Suprapubic skin (tissue), 4 donors: ENCODE measurements at places on chromosomes 6 and 20. TPM values are rescaled to one million over a fixed set of nuclear protein-coding genes. Genes with fewer than 3 reads are reported as not detected.

DNA sequence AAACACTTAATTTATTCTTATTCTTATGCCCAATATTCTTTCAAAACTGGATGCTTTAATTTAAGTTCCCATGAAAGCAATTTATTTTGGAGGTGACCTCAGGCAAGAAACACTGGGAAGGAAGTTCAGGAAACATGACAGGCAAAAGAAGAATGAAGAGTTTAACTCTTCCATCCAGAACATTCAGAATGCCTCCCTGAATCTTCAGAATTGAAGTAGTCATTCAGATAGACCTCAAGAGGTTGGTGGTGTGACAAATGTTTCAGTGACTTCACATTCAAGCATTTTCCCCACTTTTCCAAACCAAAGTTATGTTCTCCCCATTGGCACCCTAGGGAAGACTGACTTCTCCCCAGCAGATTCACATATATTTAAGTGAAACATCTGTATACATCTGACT, 110.5 kb downstream of the HAO1 start:
- no peak for DNase-seq

CDC5L gene
- total RNA-seq, result 15.2 TPM

DNA sequence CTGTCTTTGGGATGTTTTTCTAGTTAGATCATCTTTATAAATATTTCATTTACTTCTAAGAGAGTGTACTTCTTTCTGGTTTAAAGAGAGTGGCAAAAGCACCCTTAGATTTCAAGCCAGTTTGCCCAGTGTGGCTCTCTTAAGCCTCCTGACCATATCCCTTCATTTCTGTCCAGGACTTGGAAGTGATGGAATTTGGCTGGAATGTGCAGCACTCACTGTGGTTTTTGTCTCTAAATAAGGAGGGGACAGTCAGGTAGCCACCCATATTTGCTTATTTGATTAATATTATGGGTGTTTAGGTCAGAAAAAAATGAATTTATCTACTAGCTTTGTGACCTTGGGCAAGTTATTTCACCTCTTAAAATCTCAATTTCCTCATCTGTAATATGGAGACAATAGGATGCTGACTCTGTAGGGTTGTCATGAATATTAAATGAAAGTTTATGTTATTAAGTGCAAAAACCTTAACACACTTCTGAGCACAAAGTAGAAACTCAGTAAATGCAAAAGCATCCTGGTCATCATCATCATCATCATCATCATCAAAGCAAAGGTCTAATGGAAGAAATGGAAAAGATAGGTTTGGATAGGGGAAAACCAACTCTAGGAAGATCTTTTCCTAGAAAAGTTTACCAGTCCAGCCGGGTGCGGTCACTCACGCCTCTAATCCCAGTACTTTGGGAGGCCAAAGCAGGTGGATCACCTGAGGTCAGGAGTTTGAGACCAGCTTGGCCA, 3.1 kb downstream of the CRYBG1 start:
- no peak for DNase-seq

DNA sequence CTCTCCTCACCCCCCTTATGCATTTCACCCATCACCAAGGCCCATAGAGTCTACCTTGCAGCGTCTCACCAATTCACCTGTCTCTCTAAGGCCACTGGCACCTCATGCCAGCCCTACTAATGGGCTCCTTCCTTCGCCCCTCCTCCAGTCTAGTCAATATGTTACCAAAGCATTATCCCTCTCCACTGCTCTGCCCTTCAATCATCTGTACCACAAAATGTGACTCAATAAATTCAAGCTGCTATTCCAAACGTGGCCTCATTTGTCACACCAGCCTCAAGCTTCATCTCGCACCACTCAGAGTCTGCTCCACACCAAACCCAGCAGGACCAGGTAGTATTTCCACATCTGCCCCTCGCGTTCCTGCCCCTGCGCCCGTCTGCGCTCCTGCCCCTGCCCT, 21.8 kb upstream of the RPS6KA2 start:
- DNase-seq, result no peak

TRIM15 gene
- total RNA-seq, result 0.34 TPM

GRCh38 chr6:36826520-36827227, 12.6 kb downstream of the CPNE5 start:
- no peak for DNase-seq

GRCh38 chr6:161400671-161401070, 126.8 kb upstream of the AGPAT4 start:
- no peak for DNase-seq

DNA sequence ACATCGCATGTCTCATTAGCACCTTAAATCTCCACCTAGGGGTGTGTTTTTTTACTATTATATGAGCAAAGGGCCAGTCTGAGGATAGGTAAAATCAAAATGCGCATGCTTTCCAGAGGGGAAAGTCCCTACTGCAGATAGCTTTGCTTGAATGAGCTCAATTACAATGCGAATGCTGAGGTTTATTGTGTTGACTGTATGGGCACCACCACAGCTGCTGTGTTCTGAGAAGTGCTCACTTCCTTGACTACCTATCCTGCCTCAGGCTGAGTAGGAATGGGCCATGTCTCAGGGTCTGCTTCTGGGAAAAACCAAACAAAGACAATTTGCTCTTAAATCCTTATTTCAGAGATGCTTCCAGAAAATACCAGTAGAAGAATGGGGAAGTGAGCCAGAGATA, 36.6 kb downstream of the MOCS1 start:
- DNase-seq, result no peak

- DNase-seq, result no peak
Observed at GRCh38 chr6:47308552-47309290, 984 bp downstream of the TNFRSF21 start.

- DNase-seq, result no peak
Observed at GRCh38 chr6:8087870-8088754, 14.2 kb downstream of the EEF1E1 start.

GRCh38 chr20:25291432-25292133, 43.7 kb downstream of the PYGB start:
- no peak for DNase-seq

DNA sequence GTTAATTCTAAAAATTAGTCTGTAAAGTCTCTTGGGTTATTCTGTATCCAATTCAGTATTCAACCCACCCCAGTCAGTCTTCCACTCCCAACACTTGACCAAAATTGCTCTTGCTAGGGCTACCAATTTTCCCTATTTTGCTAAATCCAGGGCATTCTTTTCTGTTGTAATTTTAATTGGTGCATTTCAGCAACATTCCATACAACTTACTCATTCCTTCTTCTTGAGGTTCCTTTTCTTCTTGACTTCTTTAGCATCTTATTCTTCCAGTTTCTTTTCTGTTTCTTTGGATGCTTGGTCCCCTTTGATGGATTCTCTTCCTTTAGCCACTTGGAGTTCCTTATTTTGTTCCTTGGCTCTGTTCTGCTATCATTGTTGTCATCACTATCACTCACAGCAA, 11.2 kb upstream of the GRM1 start:
- no peak for DNase-seq

DNA sequence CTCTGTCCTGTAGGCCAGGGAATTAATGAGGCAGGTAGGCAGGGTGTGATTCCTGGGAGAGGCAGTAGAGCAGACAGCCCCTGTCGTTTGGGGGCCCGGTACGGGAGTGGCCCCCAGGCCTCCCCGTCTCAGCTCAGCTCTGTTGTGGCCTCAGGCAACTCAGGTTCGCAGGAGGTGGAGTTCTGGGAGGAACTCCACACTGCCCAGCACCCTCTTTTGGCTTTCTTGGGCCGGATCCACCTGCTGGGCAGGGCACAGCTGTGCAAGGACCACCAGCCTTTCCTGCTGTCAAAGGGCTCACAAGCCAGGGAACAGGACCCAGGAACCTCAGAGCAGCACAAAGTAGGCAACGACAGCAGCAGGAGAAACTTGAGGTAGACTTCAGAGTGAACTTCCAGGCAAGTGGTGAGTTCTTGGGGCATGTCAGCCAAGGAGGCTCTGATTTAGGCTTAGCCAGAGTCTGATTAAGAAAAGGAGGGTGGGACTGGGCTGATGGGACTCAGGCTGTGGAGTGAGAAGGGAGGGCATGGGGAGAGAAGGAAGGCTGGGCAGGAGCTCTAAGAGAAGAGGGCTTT, 36.9 kb downstream of the RAB44 start:
- DNase-seq, result no peak

DNA sequence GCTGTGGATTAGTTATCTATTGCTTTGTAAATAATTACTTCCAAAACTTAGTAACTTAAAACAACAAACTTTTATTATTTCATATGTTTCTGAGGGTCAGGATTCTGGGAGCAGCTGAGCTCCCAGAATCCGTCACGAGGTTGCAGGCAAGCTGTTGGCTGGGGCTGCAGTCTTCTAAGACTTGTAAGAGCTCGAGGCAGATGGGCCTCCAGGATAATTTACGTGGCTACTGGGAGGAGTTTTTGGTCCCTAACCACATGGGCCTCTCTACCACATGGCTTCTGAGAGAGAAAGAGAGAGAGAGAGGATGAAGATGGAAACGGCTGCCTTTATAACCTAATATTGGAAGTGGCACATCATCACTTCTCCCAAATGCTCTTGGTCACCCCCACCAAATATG, 64.9 kb upstream of the SULF2 start:
- no peak for DNase-seq

LYRM4 gene
- total RNA-seq, result 37.5 TPM

GRCh38 chr6:13924146-13924948, 405 bp upstream of the RNF182 start:
- no peak for DNase-seq

DNA sequence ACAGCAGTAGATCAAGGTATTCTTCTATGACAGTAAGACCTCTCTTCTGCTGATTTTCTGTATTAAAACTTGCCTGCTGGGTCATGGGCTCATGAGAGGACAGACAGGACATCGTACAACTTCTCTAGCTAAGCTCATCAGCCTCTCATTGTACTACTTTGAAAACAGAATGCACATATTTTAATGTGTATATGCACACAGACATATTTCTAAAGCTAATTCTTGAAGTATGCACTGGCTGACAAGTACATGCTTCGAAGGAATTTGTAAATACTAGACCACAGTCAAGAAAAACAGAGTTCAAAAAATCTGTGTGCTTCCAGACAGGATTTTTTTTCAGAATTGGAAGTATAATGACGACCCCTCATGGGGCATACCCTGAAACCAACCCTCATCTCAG, 81.7 kb upstream of the CD83 start:
- DNase-seq, result no peak

- DNase-seq, result no peak
Observed at GRCh38 chr6:152404936-152405595, 232.1 kb downstream of the SYNE1 start.

DNA sequence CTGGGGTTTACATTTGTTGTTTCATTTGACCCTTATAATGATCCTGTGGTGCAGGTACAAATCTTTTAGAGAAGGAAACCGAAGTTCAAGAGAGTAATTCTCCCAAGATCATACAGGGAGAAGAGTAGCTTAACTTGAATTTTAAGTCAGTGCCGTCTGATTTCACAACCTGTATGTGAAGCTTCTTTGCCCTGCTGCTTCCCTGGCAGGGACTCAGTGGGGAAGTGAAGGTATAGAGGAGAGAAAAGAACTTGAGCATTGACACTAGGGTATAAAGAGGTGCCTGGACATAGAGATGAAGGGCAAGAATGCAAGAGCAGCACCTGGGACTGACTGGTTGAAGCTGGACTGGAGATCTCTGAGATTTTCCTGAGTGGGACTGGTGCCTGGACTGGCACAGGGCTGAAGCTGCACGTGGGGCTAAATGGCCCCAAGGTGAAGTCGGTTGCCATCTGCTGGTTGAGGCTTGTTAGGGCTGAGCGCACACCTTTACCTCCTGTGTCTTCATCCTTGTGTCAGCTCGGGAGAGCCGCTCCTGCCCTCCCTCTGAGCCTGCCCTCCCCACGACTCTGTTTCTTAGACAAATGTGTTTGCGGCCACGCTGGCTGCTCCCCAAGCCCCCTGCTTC, 41.8 kb downstream of the FARS2 start:
- DNase-seq, result no peak

DNA sequence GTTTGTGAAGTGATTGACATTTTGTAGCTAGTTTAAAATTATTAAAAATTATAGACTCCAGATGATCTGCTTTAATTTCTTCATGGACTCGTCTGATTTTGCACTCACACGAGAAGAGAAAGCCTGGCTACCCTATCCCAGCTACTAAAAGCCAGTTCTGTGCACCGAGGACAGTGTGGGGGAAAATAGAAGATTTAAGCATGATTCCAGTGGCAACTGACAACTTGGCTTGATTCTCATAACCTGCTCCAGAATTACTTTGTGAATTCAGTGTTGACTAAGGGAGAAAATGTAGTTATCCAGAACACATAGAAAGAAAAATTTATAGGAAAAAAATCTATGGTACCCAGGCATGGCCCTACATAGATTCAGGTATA, 88.7 kb downstream of the SNAP25 start:
- DNase-seq, result no peak

GRCh38 chr20:8166730-8167129, 34.7 kb downstream of the PLCB1 start:
- DNase-seq, result no peak

DNA sequence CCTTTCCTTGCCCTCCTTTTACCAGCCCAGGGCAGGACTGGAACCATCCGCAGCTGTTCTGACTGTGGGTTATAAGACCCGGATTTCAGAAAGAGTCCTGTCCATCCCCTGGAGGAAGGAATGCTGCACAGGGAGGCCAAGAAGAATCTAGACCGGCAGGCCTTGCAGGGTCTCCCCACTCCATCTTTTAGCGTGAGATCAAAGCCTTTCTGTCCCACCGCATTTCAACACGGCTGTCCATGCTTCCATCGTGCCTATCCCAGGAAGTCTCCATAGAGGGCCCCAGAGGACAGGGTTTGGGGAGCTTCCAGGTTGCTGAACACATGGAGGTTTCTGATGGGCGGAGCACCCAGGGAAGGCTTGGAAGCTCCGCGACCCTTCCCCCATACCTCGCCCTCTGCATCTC, 79.3 kb upstream of the AGPAT4 start:
- DNase-seq, result no peak

DNA sequence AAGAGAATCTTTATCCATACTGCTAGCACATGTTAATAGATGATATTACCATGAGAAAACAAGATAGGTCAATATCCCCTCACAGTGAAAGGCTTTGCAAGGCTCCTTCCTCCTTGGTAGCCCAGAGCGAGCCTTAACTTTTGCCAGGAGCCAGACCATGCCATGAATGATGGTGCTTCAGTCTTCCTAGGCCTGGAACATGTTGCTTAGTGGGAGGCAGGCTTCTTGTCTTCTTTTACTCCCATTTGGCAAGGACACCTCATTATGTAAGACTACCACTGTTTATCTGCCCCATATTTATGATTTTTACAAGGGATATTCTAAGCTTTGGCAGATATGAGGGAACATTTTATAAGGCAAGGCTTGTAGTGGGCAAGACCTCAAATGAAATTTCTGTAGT, 90.8 kb downstream of the GJA1 start:
- no peak for DNase-seq

NEURL2 gene
- total RNA-seq, result 6.7 TPM

RBPJL gene
- not detected for total RNA-seq

DNA sequence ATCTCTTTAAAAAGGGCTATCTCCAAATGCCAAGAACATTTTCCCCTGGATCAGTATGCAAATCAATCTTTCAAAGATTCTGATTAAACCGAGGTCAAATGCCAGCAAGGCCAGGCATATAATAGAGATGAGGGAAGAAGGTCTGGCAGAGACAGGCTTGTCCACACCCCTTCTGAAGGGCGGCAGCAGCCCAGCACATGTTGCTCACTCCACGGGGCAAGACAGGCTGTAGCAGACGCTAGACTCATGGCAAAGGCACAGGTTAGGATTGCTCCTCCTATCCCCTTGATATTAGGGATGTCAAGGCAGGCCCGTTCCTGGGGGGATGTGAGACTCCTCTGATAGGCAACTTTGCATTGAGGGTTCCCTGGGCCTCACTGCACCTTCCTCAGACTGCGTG, 104.7 kb upstream of the RIN2 start:
- DNase-seq, result no peak

- no peak for DNase-seq
Observed at GRCh38 chr20:32189123-32189410, 18.5 kb downstream of the PLAGL2 start.

GRCh38 chr20:38386004-38386403, 39.7 kb downstream of the LBP start:
- no peak for DNase-seq
